ENCODE measurements at places on chromosomes 3 and 15. TPM values are rescaled to one million over a fixed set of nuclear protein-coding genes. Genes with fewer than 3 reads are reported as not detected.

The CDCP1 gene
- 30.6 TPM for polyA plus RNA-seq

The MST1R gene
- 46.8 TPM for polyA plus RNA-seq

DNA sequence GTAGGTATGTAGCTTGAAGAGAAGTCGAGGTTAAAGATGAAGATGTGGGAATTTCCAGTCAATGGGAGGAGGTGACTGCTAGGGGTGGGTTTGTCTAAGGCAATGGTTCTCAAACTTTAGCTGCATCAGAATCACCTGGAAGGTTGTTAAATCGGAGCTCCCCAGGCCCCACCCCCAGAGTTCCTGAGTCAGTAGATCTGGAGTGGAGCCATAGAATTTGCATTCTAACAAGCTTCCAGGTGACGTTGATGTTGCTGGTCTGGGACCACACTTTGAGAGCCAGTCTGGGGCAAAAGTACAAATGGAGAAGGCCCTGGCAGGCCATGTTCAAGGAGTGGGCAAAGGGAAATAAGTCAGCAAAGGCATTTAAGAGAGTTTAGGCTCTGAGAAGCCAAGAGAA is 69.1 kb downstream of the CMTM8 start:
- H3K4me1 ChIP-seq = no peaks in the 10 kb centered on the region
- no peak overlapping the region for H3K4me3 ChIP-seq
- no peaks in the 10 kb centered on the region for H3K27me3 ChIP-seq
- no peak for DNase-seq
- no peak overlapping the region for H3K27ac ChIP-seq
- no peaks in the 10 kb centered on the region for H3K36me3 ChIP-seq

The SCAANT1 gene
- polyA plus RNA-seq = 1.1 TPM

DNA sequence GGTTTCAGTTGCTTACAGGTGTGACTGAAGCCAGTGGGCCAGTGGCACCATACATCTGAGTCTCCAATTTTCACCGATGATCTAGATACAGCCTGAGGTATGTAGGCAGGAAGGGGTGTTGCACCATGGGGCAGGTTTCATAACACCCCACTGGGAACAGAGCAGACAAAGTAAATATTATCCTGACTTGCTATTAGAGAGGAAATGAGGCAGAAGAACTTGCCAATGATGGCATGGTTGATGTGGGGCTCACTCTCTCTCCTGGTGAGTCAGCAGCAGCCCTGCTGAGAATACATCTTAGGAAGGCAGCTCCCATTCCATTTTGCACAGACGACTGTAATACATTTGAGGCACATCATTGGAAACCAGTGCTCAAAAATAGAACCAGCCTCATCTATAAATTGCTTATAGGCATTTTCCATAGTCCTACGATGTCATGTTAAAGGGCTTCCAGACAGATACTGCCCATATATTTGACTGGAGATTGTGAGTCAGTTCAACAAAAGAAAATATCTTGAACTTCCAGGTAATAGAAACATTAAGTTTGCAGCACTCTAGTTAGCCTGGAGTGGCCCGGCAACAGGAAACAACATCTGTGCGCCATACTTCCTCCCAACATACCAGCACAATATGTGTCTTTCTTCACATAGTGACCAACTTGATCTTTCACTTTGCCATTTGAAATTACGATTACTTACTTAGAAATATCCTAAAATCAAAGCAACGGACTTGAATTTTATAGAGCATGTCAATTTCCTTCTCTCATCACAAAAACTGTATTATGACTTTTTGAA is 175.5 kb downstream of the NECTIN3 start:
- H3K27ac ChIP-seq = no peak overlapping the region
- H3K4me1 ChIP-seq = no peaks in the 10 kb centered on the region
- no peaks in the 10 kb centered on the region for H3K27me3 ChIP-seq

- H3K4me3 ChIP-seq = no peak overlapping the region
- no peaks in the 10 kb centered on the region for H3K27me3 ChIP-seq
Observed at GRCh38 chr3:127328421-127328820, 40.6 kb upstream of the PRR20G start.

GRCh38 chr3:52423173-52423572 is 21.7 kb downstream of the SEMA3G start:
- DNase-seq = no peak
- H3K27ac ChIP-seq = no peak overlapping the region
- H3K27me3 ChIP-seq = no peaks in the 10 kb centered on the region
- H3K36me3 ChIP-seq = no peaks in the 10 kb centered on the region
- H3K4me3 ChIP-seq = no peak overlapping the region
- H3K4me1 ChIP-seq = no peaks in the 10 kb centered on the region

DNA sequence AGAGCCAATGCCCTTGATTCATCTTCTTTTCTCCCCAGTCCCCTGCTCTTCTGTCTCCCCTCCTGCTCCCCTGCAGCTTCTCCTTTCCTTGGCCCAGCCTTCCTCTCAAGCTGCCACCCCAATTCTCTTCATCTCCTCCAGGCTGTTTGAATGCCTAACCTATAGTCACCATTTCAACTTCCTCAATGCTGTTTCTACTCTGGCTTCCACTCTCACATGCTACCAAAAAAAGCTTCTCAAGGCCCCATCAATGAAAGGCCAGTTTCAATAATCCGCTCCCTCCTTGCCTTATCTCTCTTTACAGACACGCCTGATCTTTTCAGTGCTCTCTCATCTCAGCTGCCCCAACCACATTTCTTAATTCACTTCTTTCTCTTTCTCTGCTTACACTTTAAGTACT is 212.2 kb upstream of the GPR149 start:
- H3K4me3 ChIP-seq = no peak overlapping the region
- no peaks in the 10 kb centered on the region for H3K36me3 ChIP-seq
- no peaks in the 10 kb centered on the region for H3K27me3 ChIP-seq

- no peaks in the 10 kb centered on the region for H3K36me3 ChIP-seq
- H3K27ac ChIP-seq = no peak overlapping the region
- no peaks in the 10 kb centered on the region for H3K27me3 ChIP-seq
Observed at GRCh38 chr3:8301977-8302735, 199.5 kb upstream of the LMCD1 start.

The ZBBX gene
- polyA plus RNA-seq = not detected

GRCh38 chr3:10933805-10934481 is 58.6 kb upstream of the SLC6A1 start:
- no peak for DNase-seq
- no peaks in the 10 kb centered on the region for H3K4me1 ChIP-seq
- H3K4me3 ChIP-seq = no peak overlapping the region
- no peak overlapping the region for H3K27ac ChIP-seq
- no peaks in the 10 kb centered on the region for H3K27me3 ChIP-seq
- H3K36me3 ChIP-seq = no peaks in the 10 kb centered on the region

- no peaks in the 10 kb centered on the region for H3K27me3 ChIP-seq
- no peak overlapping the region for H3K27ac ChIP-seq
- no peaks in the 10 kb centered on the region for H3K36me3 ChIP-seq
Observed at GRCh38 chr3:17810759-17811158, 68.3 kb upstream of the TBC1D5 start.

DNA sequence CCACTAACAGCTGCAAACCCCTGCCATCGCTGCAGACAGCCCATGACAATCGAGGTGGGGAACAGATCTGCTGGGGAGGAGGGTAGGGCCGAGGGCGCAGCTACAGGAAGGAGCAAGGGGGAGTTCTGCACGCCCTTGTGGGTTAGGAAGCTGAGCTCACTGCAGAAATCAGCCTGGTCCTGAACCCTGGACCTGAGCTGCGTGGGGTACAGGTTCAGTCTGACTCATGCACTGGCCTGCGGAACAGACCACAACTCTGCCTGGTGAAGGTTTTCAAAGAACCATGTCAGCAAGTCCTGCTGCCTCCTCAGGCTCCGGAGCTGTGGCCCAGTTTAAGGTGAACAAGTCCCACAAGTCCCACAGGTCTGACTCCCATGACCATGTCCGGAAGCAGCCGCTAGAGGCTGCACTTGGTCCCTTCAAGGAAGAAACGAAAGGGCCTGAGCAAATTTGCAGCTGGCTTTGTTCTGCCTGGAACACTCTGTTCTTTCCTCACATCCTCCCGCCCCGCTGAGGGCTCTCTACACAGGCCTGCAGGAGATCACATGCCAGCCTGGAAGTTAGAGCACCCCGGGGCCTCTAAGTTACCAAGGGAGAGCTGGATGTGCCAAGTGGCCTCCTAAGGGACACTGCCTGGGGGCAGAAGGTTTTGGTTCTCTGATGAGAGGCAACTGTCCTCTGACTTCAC is 49.4 kb upstream of the AKAP13 start:
- no peak overlapping the region for H3K4me3 ChIP-seq
- no peaks in the 10 kb centered on the region for H3K36me3 ChIP-seq
- peaks cover 27% of the 10 kb centered on the region for H3K4me1 ChIP-seq
- peak; percentile 90 for DNase-seq

The GHSR gene
- polyA plus RNA-seq = not detected

The SLC28A1 gene
- polyA plus RNA-seq = 27.8 TPM

The TGM5 gene
- polyA plus RNA-seq = not detected

DNA sequence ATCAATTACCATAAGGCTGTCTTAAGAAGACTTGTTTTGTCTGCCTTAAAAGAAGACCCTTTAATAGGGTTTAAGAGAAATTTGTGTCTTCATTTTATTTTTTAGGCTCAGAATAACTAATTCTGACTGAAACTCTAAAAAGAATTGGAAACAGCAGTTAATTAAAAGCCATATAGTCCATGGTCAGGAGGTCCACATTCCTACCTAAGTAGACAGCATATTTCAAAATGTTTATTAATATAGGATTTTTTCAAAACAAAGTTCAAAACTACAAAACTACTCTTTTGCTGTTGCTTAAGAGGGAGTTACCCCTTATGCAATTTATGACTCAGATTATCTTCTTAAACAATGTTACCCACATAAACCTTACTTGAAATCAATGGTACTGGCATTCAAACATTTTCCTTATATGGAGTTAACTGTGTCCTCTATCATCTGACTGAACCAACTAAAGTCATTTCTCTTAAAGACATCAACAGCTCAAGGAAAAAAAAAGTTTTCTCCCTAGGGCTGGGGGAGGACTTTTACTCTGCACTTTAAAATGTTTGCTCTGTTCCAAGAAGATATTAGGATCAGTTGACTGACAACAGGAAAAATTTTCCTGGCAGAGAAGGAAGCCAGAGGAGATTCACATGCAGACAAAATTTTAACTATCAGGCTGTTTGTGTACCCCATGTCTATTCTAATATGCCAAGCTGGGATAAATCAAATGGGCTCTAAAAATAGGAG is 56.8 kb upstream of the NANOGP8 start:
- H3K27ac ChIP-seq = no peak overlapping the region
- no peaks in the 10 kb centered on the region for H3K4me1 ChIP-seq
- no peaks in the 10 kb centered on the region for H3K36me3 ChIP-seq
- H3K27me3 ChIP-seq = no peaks in the 10 kb centered on the region
- DNase-seq = peak; percentile 74

The TP63 gene
- polyA plus RNA-seq = 0.03 TPM

The C3orf20 gene
- 0.07 TPM for polyA plus RNA-seq

The CAND2 gene
- 1.5 TPM for polyA plus RNA-seq

DNA sequence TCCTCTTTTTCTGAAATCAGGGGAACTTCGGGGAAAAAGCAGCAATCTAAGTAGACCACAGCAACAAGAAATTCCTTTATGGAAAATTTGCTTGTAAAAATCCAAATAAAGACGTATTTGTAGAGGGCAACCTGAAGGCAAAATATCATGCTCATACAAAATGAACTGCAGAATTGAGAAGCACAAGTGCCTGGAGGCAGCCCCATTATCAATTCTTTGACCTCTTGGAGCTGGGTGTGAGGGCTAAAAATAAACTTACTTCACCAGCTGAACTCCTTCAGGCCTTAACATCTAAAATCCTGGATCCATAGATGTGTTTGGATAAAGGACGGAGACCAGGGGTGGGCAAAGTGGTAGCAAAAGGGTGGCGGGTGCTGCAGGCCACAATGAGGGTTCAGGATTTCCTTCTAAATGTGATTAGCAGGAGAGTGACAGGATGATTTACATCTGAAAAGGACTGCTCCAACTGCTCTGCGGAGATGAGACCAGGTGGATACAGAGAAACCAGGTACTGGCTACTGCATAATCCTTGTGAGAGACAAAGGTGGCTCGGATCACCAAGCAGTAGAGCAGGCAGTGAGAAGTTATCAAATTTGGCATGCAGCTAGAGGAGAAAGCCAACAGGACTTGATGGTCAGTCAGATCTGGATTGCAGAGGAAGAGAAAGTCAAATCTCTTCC is 81.7 kb upstream of the TJP1 start:
- H3K36me3 ChIP-seq = no peaks in the 10 kb centered on the region
- no peaks in the 10 kb centered on the region for H3K27me3 ChIP-seq
- no peaks in the 10 kb centered on the region for H3K4me1 ChIP-seq
- no peak overlapping the region for H3K27ac ChIP-seq
- no peak for DNase-seq

The GOLGA6L7 gene
- polyA plus RNA-seq = not detected

DNA sequence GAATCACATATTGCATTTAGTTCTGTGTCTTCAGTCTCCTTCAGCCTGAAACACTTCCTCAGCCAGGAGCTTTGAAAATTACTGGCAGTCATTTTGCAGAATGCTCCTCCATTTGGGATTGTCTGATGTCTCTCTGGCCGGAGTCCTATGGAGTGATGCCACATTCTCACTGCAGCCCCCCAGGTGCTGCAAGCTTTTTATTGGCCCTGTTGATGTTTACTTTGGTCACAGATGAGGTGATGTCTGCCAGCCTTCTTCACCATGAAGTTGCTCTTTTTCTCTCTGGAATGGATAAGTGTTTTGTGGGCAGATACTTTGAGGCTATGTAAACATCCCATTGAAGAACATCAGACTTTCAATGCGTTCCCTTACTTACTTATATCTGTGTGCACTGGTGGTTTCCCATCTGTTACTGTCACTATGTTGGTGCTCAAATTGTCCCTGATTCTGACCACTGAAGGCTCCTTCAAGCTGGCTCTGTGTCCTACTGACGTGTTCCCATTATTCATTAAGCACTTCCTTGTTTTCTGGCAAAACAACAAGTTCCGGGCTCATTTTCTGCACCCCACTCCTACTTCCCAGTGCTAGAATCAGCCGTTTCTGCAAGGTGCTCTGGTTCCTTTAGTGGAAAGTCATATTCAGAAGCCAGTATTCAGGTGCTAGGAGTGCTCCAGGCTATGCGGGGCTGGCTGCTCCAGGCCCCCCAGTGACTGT is 1.4 kb upstream of the CLEC3B start:
- H3K4me1 ChIP-seq = peaks cover 4% of the 10 kb centered on the region
- H3K36me3 ChIP-seq = peaks cover under 1% of the 10 kb centered on the region
- H3K27me3 ChIP-seq = no peaks in the 10 kb centered on the region
- peak overlapping the region; percentile 28 for H3K27ac ChIP-seq

DNA sequence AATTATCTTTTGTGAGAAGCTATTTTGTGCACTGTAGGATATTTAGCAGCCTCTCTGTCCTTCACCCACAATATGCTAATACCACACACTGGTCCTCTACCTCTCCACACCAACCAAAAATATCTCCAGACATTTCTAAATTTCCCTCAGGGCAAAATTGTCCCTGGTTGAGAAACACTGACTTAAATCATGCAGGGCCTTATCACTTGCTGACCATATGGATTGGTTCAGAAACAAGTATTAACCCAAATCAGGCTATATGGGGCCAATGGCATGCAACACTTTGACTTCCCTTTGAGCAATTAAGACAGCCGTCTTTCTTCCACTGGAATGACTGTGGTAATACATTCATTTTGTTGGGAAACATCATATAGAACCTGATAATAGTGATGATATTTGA is 251.1 kb downstream of the CNTN3 start:
- no peaks in the 10 kb centered on the region for H3K4me1 ChIP-seq
- DNase-seq = no peak
- H3K27ac ChIP-seq = no peak overlapping the region
- H3K27me3 ChIP-seq = no peaks in the 10 kb centered on the region

GRCh38 chr3:149623824-149624223 is 34.0 kb downstream of the WWTR1 start:
- no peaks in the 10 kb centered on the region for H3K4me1 ChIP-seq
- no peak overlapping the region for H3K27ac ChIP-seq
- H3K4me3 ChIP-seq = no peak overlapping the region
- DNase-seq = no peak
- no peaks in the 10 kb centered on the region for H3K36me3 ChIP-seq

GRCh38 chr15:47304656-47305055 is 412.6 kb upstream of the SEMA6D start:
- no peak overlapping the region for H3K27ac ChIP-seq
- H3K36me3 ChIP-seq = no peaks in the 10 kb centered on the region
- no peaks in the 10 kb centered on the region for H3K4me1 ChIP-seq
- no peak overlapping the region for H3K4me3 ChIP-seq

Data from small intestine (tissue), 16 donors.